CD4-positive, alpha-beta T cell treated with Interleukin-6 at 100 ng/mL for 8 hours (primary cell): ENCODE measurements at places on chromosomes 2 and 18.

GRCh38 chr18:24195296-24196053 lies 56.6 kb downstream of the CABYR start:
- no peak for DNase-seq

DNA sequence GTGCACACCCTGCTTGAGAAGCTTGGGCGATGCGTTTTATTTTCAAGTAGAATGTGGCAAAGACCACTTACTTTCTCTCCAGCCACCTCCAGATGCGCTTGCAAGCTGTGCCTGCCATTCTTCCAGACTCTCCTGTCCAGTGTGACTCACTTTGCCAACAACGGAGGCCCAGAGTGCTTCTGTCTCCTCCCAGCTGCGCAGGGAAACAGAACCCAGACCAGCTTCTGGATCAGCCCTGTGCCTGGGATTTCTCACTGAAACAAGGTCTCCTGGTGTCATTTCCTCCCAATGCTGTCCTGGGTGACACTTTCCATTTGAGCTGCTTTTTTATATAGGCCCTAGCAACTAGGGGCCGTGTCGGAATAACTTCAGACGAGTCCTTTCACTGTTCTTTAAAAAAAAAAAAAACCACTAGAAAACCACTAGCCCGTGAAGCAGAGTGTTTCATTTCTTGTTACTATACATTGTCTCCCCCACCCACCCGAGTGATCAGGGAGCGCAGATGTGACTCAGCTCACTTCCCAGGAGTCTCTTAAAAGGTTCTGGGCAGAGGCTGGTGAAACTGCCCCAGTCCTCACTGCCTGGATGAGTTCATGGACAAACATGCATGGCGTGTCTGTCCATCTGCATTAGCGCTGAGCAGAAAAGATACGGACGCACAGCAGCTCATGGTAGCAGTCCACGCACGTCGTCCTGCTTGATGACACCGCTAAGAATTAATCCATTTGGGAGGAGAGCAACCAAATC lies 25.3 kb upstream of the RPL31 start:
- DNase-seq = no peak

DNA sequence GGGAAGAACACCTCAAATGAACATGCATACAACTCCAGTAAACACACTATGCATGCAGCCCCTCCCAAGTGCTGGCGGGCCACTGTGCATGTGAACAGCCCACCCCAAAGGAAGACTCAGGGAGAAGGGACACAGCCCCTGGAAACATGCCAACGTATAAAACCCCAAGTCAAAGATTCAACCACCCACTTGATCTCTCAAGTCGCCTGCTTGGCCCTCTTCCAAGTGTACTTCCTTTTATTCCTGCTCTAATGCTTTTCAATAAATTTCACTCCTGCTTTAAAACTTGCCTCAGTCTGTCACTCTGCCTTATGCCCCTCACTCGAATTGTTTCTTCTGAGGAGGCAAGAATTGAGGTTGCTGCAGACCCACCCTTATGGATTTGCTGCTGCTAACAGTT lies 139.1 kb downstream of the C1D start:
- DNase-seq = no peak

DNA sequence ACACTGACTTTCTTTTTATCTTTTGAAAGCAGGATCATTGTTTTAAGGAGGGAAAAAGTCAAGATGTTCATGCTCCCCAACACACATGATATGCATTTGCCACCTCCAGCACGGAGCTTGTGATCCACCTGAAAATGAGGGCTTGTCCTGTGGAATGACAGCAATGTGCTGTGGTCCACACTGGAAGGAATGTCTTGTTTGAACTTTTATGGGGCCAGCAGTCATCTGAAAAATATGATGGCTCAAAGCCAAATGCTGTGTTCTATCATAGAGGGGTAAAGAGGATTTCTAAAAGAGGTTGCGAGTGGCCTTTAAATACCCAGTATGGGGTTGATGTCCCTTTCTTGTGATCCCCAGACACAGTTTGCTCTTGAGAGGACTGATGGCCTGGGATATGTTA lies 226.5 kb upstream of the SPRED2 start:
- DNase-seq = no peak

DNA sequence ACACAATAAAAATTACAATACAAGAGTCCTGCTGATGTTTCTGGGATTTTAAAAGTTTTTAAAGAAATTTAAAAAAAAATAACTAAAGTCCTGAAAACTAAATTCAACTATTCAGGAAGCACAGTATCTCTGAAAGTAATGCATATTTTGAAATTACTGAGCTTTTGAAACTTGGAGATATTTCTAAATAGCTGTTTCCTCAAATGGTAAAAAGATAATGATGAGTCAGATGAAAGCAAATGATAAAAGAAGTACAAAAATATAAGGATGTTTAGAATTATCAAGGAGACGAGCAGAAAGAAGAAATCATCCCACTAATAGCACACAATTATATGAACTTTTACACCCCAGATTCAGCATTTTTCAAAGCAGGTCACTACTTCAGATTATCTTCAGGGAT lies 90.2 kb upstream of the SLC25A52 start:
- no peak for DNase-seq

DNA sequence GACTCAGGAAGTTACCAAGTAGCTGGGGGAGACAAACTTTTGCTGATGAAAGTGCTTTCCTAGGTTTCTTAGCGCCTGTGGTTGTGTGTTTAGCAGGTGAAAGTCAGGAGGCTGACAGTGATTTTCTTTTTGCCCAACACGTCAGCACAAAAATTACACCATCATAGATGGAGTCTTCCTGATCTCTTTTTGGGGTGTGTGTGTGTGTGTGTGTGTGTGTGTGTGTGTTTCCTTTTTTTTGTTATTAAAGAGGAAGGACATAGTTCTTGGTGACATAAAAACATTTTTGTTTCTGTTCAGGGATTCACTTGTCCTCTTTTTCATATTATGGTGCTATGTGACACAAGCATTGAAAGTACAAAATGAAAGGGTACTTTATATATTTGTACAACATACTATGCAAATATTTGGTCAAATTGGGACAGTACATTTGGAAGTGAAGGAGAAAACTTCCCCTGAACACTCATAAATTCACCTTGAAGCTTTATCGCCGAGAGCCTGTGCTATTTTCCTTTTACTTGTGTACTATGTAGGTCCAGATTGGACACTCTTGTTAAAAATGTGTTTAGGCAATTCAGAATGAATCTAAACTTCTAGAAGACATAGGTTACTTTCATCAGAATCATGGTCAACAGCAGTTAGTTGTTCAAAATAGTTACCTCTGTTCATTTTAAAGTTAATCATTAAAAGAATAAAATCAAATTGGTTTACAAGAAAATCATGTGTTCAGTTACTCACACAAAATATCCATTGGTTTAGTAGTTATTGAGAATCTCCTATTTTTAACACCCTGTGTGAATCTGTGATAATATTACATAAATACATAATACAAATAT lies 491.9 kb downstream of the IRS1 start:
- DNase-seq = no peak

- no peak for DNase-seq
Measured at GRCh38 chr2:119231975-119232665, 8.5 kb downstream of the STEAP3 start.

DNA sequence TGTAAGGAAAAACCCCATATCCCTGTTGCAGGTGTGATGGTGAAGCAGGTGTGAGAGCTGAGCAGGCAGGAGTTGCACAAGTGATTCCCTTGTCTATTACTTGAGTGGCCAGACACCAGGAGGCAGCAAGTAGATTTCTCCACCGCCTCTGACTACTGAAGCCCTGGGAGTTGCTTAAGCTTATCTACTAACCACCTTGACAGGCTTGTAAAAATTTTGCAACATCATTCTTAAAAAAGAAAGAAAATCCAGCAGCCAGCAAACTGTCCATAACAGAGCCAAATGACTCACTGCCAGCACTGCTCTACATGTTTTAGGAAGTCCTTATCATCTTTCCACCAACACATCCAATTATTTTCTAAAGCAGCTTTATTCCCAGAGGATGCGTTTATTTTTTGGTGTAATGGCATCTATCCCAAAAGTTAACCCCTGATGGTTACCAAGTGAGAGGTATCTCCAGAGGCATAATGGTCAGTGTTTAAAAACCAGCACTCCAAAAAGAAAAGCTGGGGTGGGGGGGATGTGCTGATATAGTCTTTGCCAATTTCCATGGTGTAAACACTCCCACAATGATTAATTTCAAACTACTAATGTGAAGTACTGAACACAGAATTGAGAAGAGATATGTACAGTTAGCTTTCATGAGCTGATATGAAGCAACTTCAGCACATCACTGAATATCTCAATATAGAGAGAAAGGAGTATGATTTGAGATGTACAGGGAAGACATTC lies 16.3 kb upstream of the GPR39 start:
- no peak for DNase-seq

DNA sequence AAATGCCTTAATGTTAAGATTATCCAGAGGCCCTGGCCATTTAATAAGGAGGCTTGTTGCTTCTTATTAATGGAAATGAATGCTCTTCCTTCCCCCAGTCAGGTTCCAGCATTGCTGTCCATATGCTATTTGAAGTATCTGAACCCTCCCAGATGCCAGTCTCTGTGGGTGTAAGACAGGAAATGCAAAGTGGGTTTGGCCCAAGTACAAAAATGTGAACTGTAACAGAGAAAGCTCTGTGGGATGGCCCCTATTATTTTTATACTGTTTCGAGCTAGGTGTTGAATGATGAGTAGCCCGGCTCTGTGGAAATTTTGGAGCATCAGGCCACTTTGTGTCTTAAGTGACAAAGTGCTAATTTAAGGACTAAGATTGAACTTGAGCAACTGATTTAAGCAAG lies 141.0 kb downstream of the UXS1 start:
- peak; percentile 41 for DNase-seq

- no peak for DNase-seq
Measured at GRCh38 chr2:146584316-146584715, 1260.5 kb upstream of the ACVR2A start.

- no peak for DNase-seq
Measured at GRCh38 chr2:114032705-114033104, 142.8 kb downstream of the ACTR3 start.

DNA sequence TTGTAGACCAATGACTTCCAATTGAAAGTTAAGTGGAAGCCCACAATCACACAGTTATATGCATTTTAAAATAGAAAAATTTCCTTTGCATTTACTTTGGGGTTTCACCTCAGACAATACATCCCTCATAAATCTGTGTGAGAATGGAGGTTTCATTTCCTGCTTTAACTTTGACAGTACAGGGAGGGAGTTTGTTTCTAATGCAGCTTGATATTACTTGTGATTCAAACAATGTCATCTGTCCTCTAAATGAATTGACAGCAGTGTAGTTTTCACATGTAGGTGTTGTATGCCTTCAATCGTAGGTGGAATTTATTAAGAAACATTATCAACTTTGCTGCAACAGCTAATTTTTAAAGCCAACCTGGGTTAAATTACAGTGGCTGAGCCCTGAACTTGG lies 75.2 kb downstream of the TMEFF2 start:
- no peak for DNase-seq

GRCh38 chr18:76169733-76170132 lies 325.3 kb downstream of the ZNF516 start:
- no peak for DNase-seq

DNA sequence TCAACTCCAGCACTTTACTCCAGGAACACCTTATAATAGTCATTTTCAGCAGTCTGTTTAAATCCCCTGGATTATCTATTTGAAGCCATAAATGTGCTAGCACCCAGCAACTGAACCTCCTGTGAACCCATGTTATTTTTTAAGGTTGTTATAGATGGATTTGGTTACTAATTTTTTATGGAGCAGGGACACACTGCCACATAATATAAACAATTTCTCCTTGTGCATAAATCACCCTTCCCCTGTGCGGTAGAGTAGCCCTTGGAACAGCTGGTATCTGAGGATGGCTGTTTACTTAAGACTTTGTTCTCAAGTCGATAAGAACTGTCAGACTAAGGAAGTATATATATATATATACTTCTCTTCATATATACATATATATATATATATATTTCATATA lies 367.4 kb downstream of the EPHA4 start:
- DNase-seq = no peak

DNA sequence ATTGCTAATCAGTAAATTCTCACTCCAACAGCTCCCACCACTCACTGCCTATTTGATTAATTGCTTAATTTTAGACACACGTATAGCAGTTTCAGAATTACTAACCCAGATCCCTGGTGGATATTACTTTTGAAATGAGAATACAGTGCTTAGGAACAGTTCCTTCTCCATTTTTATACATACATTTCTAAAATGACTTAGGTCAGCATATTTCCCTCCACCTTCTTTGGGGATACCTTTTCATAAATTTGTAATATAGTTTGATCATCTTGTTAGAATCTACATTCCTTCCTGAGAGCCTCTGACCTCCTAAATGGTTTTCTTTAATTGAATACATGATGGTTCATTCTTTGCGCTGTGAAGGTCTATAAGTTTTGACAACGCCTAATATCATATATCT lies 279.8 kb upstream of the NETO1 start:
- DNase-seq = no peak

GRCh38 chr18:79794846-79795245 lies 2.9 kb upstream of the KCNG2 start:
- no peak for DNase-seq

GRCh38 chr2:236366397-236366796 lies 102.2 kb upstream of the ASB18 start:
- peak; percentile 47 for DNase-seq

- DNase-seq = no peak
Measured at GRCh38 chr2:72270556-72271275, 123.1 kb upstream of the CYP26B1 start.
